ENCODE measurements at places on chromosomes 1 and 21.
A peak's percentile ranks its signal among the peaks of the same experiment; 100 is the strongest.

GRCh38 chr1:195960580-195960979, 647.7 kb downstream of the KCNT2 start:
- DNase-seq, result no peak

- no peak for DNase-seq
Observed at GRCh38 chr1:33984906-33985565, 121.2 kb downstream of the HMGB4 start.

- DNase-seq, result no peak
Observed at GRCh38 chr1:2969845-2970291, 51.4 kb upstream of the ACTRT2 start.

GRCh38 chr1:233490488-233490887, 123.4 kb upstream of the KCNK1 start:
- DNase-seq, result no peak

- DNase-seq, result peak; percentile 5
Observed at GRCh38 chr1:31704271-31705079, 658 bp upstream of the COL16A1 start.

Data from hematopoietic multipotent progenitor cell treated with erythropoietin and hydrocortisone succinate and interleukin-3 and kit ligand, for 6 days (in vitro differentiated cells).